CD8-positive, alpha-beta memory T cell (primary cell): ENCODE measurements at places on chromosomes 3 and 15. TPM values are rescaled to one million over a fixed set of nuclear protein-coding genes. Genes with fewer than 3 reads are reported as not detected.

DNA sequence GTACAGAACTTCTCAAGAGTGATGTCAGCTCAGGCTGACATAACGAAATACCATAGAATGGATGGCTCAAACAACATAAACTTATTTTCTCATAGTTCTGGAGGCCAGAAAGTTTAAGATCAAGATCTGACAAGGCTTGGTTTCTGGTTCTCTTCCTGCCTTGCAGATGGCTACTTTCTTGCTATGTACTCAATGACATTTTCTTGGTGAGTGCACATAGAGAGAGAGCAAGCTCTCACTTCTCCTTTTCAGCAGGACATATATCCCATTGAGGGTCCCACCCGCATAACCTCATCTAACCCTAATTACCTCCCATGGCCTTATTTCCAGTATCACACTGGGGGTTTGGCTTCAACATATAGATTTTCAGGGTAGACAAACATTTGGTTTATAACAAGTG lies 1072.1 kb downstream of the PLOD2 start:
- no peak overlapping the region for H3K4me3 ChIP-seq
- H3K27ac ChIP-seq: no peak overlapping the region
- no peaks in the 10 kb centered on the region for H3K4me1 ChIP-seq
- no peaks in the 10 kb centered on the region for H3K36me3 ChIP-seq

DNA sequence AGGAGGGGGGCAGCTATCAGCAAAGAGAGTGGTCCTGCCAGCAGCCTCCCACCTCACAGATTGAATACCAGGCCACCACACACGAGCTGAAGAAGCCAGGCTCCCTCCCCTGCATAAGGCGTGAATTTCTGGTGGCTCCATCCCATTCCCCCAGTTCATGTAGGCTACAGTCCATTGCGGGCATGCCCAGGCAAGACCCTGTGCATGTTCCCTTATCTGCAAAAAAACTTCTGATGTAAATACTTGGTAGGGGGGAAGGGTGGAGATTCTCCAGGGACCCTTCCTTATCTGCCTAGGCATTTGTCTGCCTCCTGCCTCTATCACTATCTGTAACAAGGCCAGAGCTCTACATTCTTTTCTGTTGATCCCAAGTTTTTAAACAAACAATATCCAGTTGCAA lies 27.6 kb upstream of the UBP1 start:
- no peak overlapping the region for H3K27ac ChIP-seq
- H3K27me3 ChIP-seq: no peaks in the 10 kb centered on the region
- no peaks in the 10 kb centered on the region for H3K36me3 ChIP-seq
- no peaks in the 10 kb centered on the region for H3K4me1 ChIP-seq
- no peak for DNase-seq

GRCh38 chr15:76502678-76503077 lies 166.1 kb downstream of the ISL2 start:
- DNase-seq: no peak
- H3K27me3 ChIP-seq: no peaks in the 10 kb centered on the region
- no peaks in the 10 kb centered on the region for H3K4me1 ChIP-seq
- no peak overlapping the region for H3K27ac ChIP-seq

- H3K4me1 ChIP-seq: no peaks in the 10 kb centered on the region
- no peak overlapping the region for H3K27ac ChIP-seq
- H3K36me3 ChIP-seq: no peaks in the 10 kb centered on the region
Observed at GRCh38 chr3:101166150-101166549, 154.2 kb downstream of the IMPG2 start.

GRCh38 chr3:167996514-167996913 lies 99.2 kb downstream of the GOLIM4 start:
- H3K36me3 ChIP-seq: no peaks in the 10 kb centered on the region
- no peaks in the 10 kb centered on the region for H3K27me3 ChIP-seq
- H3K4me3 ChIP-seq: no peak overlapping the region
- no peaks in the 10 kb centered on the region for H3K4me1 ChIP-seq
- no peak for DNase-seq

GRCh38 chr3:38127611-38128302 lies 9.2 kb downstream of the ACAA1 start:
- DNase-seq: no peak
- peaks cover 64% of the 10 kb centered on the region for H3K36me3 ChIP-seq
- no peaks in the 10 kb centered on the region for H3K27me3 ChIP-seq
- no peak overlapping the region for H3K4me3 ChIP-seq
- no peaks in the 10 kb centered on the region for H3K4me1 ChIP-seq
- H3K27ac ChIP-seq: no peak overlapping the region

GRCh38 chr3:78176869-78177268 lies 1137.0 kb downstream of the ROBO2 start:
- H3K4me3 ChIP-seq: no peak overlapping the region
- no peaks in the 10 kb centered on the region for H3K36me3 ChIP-seq
- DNase-seq: no peak
- no peaks in the 10 kb centered on the region for H3K4me1 ChIP-seq

GRCh38 chr3:157275832-157276231 lies 115.9 kb upstream of the CCNL1 start:
- no peak overlapping the region for H3K4me3 ChIP-seq
- H3K27ac ChIP-seq: no peak overlapping the region
- H3K27me3 ChIP-seq: no peaks in the 10 kb centered on the region
- no peaks in the 10 kb centered on the region for H3K36me3 ChIP-seq
- H3K4me1 ChIP-seq: no peaks in the 10 kb centered on the region

GRCh38 chr3:27281671-27282150 lies 87.5 kb downstream of the NEK10 start:
- H3K4me3 ChIP-seq: no peak overlapping the region
- no peaks in the 10 kb centered on the region for H3K27me3 ChIP-seq
- H3K4me1 ChIP-seq: no peaks in the 10 kb centered on the region
- no peaks in the 10 kb centered on the region for H3K36me3 ChIP-seq

- H3K4me3 ChIP-seq: peak overlapping the region; percentile 41
- no peaks in the 10 kb centered on the region for H3K36me3 ChIP-seq
- H3K27me3 ChIP-seq: no peaks in the 10 kb centered on the region
- peaks cover 8% of the 10 kb centered on the region for H3K4me1 ChIP-seq
Observed at GRCh38 chr15:92733934-92734521, 78.5 kb upstream of the FAM174B start.

IGDCC3 gene
- not detected for total RNA-seq

TMED3 gene
- 46.9 TPM for total RNA-seq

PRSS50 gene
- total RNA-seq: not detected

ZCWPW2 gene
- total RNA-seq: 0.27 TPM

AGTR1 gene
- total RNA-seq: not detected

TAGLN3 gene
- total RNA-seq: not detected

SCG5 gene
- 0.28 TPM for total RNA-seq

IP6K1 gene
- 47.5 TPM for total RNA-seq

TMEM158 gene
- total RNA-seq: 0.13 TPM
